Stomach (tissue), 19 donors: ENCODE measurements at places on chromosomes 11 and 22. TPM values are rescaled to one million over a fixed set of nuclear protein-coding genes. Genes with fewer than 3 reads are reported as not detected.

DNA sequence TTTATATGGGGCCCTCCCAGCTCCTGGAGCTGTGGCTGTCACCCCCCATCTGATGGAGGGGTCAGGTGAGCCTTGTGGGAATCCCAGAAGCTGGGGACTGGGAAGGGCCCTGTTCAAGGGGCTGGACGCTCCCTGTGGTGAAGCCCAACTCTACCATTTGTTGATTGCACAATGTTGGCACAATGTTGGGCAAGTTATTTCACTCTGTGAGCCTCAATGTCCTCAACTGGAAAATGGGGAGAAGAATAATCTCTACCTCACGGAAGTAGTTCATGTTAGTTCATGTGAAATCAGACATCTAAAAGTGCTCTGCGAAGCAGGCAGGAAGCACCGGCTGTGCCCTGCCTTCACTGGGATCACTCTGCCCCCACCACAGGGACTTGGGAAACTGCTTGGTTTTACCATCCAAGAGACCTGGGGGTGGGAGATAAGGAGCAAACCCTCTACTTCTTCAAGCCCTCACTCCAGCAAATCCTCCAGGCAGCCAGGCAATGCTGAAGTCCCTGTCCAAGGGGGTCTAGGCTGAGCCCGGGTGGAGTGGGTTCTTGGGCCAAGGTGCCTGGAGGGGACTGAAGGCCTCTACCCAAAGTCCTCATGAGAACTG is 715 bp upstream of the PRR5 start:
- no peak for DNase-seq

- no peak for DNase-seq
Observed at GRCh38 chr11:110720431-110721275, 8.4 kb upstream of the ARHGAP20 start.

DNA sequence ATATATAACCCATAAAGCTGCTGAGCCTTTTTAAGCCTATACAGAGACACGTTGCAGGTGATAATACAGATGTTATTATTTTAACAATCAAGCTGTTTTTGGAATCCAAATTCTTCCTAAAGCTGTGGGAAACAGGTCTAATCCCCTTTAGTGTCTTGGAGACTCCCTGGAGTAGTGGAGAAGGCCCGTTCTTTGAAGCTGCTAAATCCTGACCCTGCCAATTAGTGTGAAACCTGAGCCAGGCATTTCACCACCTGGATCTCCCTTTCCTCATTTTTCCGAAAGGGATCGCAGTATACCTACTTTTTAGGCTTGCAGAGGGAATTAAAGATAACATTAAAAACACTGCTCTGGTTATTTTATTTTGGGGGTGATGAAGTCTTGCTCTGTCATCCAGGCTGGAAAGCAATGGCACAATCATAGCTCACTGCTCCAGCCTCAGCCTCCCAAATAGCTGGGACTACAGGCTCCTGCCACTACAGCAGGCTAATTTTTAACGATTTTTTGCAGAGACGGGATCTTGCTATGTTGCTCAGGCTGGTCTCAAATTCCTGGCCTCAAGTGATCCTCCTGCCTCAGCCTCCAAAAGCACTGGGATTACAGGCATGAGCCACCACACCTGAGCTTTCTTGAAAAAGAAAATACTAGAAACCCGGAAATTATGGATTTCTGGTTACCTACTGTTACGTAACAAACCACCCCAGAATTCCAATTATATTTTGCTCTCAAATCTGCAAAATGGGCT is 1.7 kb upstream of the EIF4ENIF1 start:
- DNase-seq = no peak

The CYP2D6 gene
- total RNA-seq = 0.72 TPM

The APOL1 gene
- total RNA-seq = 5.2 TPM
